ENCODE measurements at places on chromosomes 12 and 14. TPM values are rescaled to one million over a fixed set of nuclear protein-coding genes. Genes with fewer than 3 reads are reported as not detected.

- no peak for DNase-seq
These were observed 73.3 kb downstream of the NIN start for GRCh38 chr14:50757702-50758101.

DNA sequence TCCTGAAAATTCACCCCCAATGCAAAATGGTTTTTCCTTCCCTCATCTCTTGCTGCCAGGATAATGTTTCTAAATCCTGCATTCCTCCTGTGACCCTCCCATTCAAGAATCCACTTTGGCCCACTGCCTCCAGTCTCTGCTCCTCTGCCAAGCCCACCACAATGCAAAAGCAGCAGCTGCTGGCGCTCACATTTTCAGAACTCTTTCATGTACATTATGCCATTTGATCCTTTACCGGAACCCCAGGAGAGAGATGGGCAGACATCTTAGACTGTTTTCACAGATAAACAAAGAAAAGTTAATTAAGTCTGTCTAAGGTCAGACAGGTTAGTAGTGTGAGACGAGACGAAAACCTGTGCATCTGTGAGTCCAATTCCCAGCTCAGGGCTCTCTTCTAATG is 12.9 kb downstream of the LRIG3 start:
- no peak for DNase-seq

GRCh38 chr12:67999244-67999643 is 10.0 kb downstream of the IFNG-AS1 start:
- no peak for DNase-seq

DNA sequence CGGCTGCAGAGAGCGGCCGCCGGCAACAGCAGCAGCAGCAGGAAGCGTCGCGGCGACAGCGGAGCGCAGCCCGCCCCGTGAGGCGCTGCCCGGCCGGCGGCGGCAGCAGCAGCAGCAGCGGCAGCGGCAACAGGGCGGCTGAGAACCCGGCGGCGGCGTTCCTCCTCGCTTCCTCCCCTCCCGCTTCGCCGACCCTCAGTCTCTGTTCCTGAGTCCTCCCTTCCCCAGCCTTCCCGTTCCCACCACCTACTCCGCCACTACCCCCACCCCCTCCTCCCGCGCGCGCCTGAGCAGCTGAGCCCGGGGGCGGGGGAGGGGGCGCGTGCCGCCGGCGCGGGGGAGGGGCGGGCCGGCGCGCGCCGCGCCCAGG is 310 bp downstream of the BICDL1 start:
- DNase-seq, result no peak

- no peak for DNase-seq
These were observed 35.4 kb downstream of the SGPP1 start for GRCh38 chr14:63692310-63693020.

C1QL4 gene
- not detected for polyA plus RNA-seq

SBNO1 gene
- 30.8 TPM for polyA plus RNA-seq

DNA sequence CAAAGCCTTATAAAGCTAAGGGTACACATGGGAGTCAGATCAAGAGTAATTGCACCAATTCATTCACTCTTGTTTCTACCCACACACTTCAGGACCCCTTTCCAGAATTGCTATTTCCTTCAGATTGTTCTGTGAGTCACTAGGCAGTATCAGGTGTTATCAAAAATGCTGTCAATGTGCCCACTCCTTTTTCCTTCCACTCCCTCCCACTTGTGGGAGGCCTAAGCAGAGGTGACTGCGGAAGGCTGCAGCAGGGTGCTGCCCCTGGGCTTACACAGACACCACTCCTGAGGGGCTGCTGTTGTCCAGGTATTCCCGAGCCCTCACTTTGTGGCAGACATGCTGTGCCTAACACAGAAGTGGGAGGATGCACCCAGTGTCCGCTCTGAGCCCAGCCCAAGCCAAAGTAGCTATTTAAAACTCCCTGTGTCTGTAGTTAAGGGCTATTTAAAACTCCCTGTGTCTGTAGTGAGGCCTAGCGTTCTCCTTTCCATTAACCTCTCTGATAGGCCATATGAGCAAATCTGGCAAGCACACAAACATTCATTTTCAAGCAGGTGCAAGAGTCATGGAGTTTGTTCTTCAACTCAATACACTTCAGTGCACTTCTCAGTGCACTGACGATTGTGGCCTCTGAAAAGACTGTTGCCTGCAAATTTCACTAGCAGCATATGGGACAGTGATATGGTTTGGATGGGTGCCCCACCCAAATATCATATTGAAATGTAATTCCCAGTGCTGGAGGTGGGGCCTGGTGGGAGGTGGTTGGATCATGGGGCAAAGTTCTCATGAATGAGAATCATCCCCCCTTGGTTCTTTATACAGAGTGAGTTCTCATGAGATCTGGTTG is 117.8 kb downstream of the PHLDA1 start:
- no peak for DNase-seq

LRRC10 gene
- polyA plus RNA-seq, result not detected

- no peak for DNase-seq
These were observed 873.6 kb downstream of the LRFN5 start for GRCh38 chr14:42480255-42480654.

DNA sequence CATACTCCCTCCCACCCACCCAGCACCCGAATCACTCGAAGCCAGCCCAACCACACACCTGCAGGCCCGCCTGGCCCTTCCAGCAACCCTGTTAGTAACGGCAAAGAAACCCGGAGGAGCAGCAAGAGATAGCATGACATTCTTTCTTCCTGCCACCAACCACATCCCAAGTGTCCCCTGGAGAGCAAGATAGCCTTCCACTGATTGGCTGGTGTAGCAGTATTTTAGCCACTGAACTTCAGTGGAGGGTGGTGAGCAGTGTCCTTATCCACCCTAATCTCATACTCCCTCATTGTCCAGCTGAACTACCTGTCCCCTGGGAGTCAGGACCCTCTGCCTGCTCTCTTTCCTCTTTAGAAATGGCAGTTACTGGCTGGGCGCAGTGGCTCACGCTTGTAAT is 769 bp upstream of the SLC39A5 start:
- no peak for DNase-seq

LMNTD1 gene
- 0.89 TPM for polyA plus RNA-seq

- DNase-seq, result no peak
These were observed 4.5 kb downstream of the DHH start for GRCh38 chr12:49089821-49090773.

All from right lung (tissue), 10 donors.